Activated T-helper 17 cell treated with anti-CD3 and anti-CD28 coated beads, Interleukin-2, amount 50 U/mL, for 72 hours (primary cell): ENCODE measurements at places on chromosomes 6 and 20.

DNA sequence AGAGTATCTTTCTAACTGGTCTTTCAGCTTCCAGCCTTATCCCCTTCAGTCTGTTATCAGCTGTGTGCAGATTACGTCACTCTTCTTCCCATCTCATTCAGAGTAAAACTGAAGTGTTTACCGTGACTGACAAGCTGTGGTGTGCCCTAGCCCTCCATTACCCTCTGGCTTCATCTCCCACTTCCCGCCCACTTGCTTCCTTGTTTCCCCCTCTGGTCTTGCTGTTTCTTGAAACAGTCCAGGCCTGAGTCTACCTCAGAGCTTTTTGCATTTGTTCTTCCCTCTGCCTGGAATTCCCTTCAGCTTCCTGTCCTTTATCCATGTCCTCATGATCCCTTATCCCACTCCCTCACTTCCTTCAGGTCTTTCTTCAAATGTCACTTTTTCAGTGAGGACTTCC, 66.9 kb downstream of the CARMIL1 start:
- no peak for ATAC-seq

DNA sequence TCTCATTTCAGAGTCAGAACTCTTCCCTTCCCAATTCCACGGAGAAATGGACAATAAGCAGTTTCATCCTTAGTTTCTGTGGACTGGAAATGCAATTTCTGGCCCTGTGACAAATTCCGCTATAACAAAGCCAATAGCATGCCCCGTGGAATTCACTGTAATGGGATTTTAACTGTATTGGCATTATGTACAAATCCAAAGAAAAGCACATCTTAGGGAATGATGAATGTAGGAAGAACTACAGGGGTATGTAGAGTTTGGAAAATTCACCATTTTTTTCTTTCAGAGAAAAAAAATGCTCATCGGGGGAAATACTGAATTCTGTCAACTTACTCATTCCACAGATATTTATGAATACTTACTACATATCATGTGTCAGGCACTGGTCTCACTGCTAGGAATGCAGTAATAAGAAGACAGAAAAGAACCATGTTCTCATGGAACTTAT, 43.5 kb downstream of the KIF6 start:
- no peak for ATAC-seq

DNA sequence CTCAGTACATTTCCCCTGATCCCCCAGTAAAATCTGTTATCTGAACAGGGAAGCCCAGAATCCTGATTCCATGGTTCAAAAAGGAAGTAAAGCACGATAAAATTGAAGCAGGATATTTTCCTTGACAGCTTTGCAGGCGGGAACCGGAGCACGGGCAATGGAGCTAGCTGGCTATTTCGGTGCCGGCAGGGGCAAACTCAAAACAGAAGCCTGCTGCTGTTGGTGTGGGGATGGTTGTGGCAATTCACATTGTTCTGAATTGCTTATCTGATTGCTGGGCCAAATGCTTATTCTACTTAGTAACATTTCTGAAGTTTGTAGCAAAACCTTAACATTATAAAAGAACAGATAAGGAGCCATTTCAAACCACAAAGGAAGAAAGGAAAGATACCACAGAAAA, 172.4 kb downstream of the MMS22L start:
- no peak for ATAC-seq

DNA sequence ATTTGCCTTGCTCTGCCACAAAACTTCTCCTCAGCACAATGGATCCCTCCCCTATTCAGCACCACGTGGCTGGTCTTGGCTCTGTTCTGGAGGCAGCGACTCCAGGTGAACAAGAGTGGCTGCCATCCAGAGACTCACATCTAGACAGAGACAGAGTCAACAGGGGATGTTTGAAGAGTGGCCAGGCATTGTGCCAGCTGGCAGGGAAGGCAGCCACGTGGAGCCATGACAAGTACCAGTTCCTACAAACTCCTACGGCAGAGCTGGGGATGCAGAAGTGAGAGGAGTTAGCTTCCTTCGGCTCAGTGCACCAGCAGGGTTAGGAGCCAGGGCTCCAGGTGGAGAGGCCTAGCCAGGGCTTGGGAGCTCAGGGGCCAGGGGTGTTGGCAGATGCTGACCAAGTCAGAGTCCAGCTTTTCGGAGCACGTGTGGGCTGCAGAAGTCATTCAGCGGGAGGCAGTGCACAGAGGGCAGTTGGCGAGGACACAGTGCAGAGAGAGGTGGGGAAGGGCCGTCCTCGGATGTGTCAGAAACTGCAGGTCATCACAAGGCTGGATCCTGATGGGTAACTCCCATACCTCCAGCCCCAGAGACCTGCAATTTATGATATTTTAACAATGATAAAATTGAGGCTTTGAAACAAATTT, 171.7 kb upstream of the PDE10A start:
- no peak for ATAC-seq

DNA sequence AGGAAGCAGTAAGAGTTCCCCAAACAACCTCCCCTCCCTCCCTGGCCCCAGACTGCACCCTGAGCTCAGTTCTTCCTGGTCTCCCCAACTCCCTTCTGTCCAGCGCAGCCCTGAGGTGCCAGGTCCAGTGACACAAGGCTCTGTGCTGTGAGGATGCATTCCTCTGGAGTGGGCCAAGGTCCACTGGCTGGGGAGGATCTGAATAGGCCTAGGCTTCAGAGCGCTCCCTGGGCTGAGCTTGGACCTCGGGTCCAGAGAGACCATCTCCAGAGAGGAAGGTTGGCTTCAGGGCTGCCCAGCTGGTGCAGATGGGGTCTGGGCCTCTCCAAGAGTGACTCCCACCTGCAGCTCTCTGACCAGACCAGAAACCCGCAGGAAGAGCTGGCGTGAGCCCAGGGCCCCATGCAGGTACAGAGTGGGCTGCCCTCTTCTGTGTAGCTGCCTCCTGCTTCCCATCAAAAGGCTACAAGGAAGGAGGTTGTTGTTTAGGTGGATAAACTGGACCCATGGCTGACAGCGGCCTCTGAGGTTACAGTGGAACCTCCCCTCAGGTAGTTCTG, 52.3 kb upstream of the MLN start:
- ATAC-seq = no peak

DNA sequence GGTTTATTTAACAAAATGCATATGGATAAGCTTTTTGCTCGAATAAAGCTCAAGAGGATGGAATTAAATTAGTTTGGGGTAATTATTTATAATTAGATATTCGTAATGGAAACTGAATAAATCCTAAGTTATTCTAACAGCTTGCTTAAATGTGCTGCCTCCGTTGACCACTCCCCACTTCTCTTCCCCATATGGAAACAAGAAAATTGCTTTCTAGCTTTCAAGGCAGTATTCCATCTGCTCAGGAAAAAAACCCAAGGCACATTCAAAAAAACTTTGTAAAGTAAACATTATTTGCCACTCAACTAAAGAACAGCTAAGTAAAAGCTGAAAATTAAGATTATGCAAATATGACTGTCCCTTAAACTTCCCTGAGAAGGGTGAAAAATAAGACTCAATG, 369.2 kb downstream of the HAO1 start:
- ATAC-seq = no peak

DNA sequence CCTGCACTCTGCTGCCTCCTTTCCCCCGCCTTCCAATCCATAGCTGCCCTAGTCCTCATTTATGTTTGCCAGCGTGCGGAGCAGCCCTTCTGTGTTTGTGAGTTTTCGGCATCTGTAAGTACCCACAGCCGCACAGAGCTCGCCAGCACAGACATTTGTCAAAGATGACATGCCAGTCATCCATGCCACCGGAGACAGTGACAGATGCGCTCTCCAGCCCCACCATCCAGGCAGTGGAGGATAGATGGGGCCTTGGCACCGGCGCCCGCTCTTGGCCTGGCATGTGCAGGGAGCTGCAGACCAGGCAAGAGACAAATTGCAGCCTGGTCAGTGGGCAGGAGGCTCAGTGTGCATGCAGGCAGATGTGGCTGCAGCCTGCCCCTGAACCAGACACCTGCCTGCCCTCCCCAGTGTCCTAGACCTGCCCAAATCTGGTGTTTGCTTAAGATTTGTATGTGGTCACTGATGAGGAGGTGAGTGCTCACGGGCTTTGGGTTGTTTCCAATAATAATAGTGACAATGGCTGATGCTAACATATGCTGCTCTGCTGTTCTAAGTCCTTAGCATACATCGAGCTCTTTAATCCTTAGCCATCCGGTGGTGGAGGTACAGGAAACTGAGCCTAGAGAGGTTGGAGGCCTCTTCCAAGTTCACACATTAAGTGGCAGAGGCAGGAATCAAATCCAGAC, 78.1 kb downstream of the UNC5CL start:
- ATAC-seq = no peak

- ATAC-seq = no peak
Observed at GRCh38 chr6:32382757-32383420, 11.2 kb upstream of the TSBP1 start.

DNA sequence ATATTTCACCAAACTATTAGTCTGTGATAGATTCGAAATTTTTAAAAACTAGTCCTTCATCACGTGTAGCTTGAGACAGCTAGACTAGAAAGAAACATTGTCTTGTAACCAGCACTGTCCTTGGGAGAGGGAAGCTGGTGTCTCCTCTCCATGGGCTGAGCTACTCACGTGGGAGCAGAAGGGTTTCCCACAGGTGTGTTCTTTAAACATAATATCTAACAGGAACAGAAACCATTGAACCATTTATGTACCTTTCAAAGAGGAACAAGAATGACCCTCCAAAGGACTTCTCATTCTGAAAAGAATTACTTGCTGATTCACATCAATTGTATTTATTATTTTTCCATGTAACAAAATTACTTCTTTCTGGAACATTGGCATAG, 72.4 kb upstream of the SYNJ2 start:
- no peak for ATAC-seq

GRCh38 chr6:126181173-126181741, 158.7 kb upstream of the CENPW start:
- no peak for ATAC-seq

DNA sequence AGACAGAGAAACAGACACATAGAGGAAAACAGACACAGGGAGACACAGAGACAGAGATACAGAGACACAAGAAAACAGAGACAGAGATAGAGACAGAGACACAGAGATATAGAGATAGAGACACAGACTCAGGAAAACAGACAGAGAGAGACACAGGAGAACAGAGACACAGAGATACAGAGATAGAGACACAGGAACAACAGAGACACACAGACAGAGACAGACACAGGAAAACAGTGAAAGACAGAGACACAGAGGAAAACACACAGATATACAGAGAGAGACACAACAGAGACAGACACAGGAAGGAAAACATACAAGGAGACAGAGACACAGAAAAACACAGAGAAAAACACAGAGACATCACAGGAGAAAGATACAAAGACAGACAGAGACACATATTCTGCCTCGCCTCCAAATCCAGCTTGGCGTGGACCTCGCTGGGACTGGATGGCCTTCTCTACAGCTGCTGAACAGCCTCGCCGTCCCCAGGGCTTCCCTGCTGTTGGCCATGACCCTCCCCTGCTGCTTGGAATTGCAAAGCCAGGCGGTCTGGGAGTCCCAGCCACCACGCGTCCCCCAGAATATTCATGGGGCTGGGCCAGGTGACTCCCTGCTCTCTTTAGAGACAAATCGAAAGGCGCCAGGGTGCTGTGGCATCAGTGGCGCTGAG, 36.8 kb downstream of the NTSR1 start:
- no peak for ATAC-seq

DNA sequence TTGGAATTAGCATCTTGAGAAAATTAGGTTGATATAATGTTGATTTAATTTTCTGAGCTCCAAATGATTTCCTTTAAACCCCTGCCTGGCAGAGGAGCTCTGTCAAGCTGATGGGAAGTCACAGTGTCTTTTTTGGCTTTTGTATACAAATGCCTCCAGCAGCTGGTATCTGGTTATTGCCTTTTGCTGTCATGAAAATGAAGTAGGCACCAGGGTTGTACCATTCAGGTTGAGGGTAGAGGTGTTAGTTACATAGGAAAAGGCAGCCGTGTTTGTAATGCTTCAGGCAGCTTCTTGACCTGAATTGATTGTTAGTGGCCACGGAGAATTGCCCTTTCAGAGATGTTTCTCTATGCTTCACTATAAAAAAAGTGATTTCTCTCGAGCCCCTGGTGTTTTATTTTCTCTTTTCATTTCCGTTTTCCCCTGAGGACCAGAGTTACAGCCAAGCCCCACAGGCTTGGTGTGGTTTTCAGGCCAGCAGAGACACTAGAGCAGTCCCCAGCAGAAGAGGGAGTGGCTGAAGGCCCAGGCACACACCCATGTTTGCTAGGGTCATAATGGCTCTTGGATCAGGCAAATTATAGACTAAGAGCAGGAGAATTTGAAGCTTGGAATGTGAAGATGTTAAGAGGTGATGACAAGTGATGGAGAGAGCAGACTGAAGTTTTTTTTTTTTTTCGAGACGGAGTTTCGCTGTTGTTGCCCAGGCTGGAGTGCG, 21.6 kb downstream of the CMTR1 start:
- no peak for ATAC-seq

GRCh38 chr6:30006170-30007131, 54.6 kb upstream of the POLR1H start:
- ATAC-seq = peak; percentile 60

- ATAC-seq = peak; percentile 31
Observed at GRCh38 chr6:4804095-4804494, 27.9 kb downstream of the CDYL start.
